LHCN-M2 (cell line): ENCODE measurements at places on chromosomes 11 and 22. TPM values are rescaled to one million over a fixed set of nuclear protein-coding genes. Genes with fewer than 3 reads are reported as not detected.

Gene TEX54
- total RNA-seq: not detected in 2 replicates

Gene CDHR5
- total RNA-seq: not detected in 2 replicates

Gene BBOX1
- total RNA-seq: not detected in 2 replicates

Gene ISX
- not detected in 2 replicates for total RNA-seq

Gene GAL
- total RNA-seq: not detected in 2 replicates

Gene KLHDC7B
- total RNA-seq: not detected in 2 replicates

Gene OR10S1
- total RNA-seq: not detected in 2 replicates

Gene RRM1
- 186 and 200 TPM in 2 replicates for total RNA-seq

Gene OR51B5
- total RNA-seq: not detected in 2 replicates

Gene CD6
- not detected in 2 replicates for total RNA-seq
